Colonic mucosa (tissue), 4 donors: ENCODE measurements at places on chromosomes 3 and 15. TPM values are rescaled to one million over a fixed set of nuclear protein-coding genes. Genes with fewer than 3 reads are reported as not detected.

- no peak for DNase-seq
These were observed 197.3 kb downstream of the FHIT start for GRCh38 chr3:61053781-61054496.

GRCh38 chr15:64152507-64153387 lies 1.2 kb downstream of the SNX22 start:
- DNase-seq = no peak

DNA sequence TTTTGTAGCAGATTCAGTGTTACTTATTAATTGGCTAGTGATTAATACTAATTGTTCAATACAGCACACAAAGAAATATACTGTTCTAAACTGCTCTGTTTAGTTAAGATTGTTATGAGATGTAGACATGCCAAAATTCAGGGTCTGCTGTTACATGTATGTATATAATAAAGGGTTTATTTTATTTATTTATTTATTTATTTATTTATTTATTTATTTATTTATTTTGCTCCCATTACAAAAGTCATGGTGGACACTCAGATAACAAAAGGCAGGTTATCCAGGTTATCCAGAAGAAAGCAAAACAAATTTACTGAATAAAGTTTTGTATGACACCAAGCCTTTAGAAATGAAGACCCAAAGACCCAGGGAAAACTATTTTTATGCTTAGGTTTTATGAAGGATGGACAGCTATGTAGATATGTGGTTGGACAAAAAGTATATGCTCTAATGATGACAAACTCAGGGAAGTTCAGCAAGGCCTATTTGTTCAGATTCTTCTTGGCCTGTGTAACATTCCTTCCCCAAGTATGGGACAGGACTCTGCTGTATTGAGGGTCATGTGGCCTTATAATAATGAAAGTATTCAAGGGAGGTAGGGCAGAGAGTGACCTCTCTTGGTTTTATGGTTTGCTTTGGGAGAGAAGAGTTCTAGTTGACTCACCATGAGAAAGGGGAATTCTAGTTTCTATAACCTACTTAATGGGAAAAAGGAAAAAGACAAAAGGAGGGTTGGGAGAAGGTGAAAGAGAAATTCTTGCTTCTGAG lies 1056.8 kb downstream of the ROBO2 start:
- DNase-seq = no peak

- DNase-seq = peak; percentile 2
These were observed 238.7 kb downstream of the EPHB1 start for GRCh38 chr3:135033737-135034136.

- DNase-seq = no peak
These were observed 55.0 kb downstream of the TMEM44 start for GRCh38 chr3:194577986-194578905.

The TM6SF1 gene
- 0.62 TPM for total RNA-seq
